ENCODE measurements at places on chromosomes 11 and 22.

DNA sequence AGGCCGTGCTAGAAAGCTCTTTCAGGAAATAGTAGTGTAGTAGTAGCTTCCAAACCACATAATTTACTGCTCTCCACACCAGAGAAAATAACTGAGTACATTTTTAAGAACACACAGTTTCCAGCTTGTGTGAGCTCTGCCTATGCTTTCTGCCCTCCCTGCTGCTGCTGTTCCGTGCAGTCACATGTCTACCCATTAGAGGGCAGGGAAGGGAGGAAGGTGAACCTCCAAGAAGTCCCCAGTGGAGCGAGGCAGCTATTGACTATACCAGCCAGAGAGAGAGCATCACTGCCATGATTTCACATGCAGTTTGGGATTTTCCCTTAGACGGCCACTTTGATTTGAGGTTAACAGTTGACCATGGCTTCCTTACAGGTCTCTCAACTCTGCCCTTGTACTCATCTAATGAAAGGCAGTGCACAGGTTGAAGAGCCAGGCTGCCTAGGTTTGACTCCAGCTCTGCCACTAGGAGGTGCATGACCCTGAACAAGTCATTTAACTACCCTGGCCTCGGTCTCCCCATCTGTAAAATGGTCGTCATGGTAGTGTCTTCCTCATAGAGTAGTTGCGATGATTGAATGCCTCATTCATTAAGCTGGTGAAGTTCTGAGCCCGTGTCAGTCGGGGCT lies 19.7 kb upstream of the CTTN start:
- DNase-seq, result no peak

DNA sequence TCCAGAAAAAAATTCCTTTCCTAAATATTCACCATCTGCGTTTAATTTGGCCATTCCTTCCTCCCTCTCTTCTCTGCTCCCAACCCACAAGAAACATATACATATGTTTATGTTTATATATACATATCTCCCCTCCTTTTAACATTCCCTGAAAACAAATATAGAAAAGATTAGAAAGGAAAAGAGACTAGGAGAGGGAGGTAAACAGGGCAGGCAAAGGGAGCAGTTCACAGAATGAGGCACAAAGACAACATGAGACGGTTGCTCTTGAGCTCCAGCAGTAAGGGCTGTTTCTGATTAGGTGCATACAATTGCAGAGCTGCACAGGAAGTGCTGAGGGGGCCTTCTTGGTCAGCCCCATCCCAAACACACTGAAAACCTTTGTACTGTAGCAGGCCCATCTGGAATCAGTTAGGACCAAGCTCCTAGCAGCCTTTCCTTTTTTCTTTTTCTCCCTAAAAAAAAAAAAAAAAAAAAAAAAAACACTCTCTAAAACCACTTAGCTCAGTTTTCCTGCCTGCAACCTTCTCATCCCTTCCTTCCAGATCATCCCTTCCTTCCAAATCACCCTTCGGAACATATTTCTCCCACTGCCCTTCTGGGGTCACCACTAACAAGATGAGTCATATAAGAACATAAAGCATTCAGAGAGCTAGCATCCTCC lies 57.0 kb downstream of the RBFOX2 start:
- DNase-seq, result no peak

- no peak for DNase-seq
These were observed 718 bp downstream of the INTS5 start for GRCh38 chr11:62652161-62653006.

DNA sequence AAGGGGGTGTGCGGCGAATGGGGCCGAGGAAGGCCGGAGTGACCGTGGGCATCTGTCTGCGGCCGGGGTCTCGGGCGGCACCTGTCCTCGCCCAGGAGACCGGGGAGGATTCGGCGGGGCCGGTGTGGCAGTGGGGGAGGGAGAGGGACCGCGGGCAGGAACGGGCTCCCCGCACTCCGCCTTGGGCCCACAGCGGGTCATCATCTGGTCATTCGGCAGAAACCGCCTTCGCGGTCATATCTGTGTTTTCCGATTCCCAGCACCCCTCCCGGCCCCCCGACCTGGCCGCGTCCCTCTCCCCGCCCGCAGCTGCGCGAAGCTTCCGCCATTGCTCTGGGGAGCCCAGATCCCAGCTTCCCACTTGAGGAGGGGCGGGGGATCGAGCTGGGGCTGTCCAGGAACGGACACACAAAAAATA lies 824 bp upstream of the CBX6 start:
- no peak for DNase-seq

GRCh38 chr11:46322759-46323158 lies 24.5 kb upstream of the DGKZ start:
- DNase-seq, result no peak

GRCh38 chr22:40325315-40325714 lies 21.0 kb upstream of the ADSL start:
- DNase-seq, result no peak

DNA sequence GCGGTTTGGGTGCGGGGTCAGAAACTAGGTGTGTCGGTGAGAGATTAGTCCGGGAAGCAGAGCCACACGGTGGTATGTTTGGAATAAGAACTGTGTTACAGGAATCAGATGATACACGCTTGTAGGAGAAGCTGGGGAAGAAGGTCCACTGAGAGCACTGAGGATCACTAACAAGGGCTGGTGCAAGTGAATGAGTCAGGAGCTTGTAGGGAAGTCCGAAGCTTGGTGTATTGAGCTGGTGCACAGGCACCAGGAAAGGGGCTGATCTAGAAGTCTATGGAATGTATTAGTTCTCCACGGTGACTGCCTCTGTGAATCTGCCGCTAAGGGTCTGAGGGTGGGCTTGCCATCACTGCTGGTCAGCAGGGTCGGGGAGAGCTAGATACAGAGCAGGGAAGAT lies 18.8 kb upstream of the GRK3 start:
- DNase-seq, result no peak

DNA sequence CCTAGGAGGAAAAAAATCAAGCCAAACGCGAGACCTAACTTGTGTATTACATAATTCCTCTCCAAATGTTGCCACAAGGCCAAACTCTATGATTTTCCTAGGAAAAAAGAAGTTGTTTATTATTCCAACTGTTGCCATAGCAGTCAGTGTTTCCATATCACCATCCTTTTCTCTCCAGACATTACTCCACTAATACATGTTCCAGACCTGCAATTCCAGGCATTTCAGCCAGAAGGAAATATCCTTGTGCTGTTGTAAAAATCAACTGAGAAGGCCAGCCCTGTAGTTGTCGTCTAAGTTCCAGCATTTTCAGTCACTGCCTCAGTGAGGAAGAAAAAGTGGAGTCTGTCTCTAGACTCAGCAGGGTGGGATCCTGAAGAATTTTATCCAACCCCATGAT lies 33.1 kb upstream of the PAMR1 start:
- DNase-seq, result no peak

DNA sequence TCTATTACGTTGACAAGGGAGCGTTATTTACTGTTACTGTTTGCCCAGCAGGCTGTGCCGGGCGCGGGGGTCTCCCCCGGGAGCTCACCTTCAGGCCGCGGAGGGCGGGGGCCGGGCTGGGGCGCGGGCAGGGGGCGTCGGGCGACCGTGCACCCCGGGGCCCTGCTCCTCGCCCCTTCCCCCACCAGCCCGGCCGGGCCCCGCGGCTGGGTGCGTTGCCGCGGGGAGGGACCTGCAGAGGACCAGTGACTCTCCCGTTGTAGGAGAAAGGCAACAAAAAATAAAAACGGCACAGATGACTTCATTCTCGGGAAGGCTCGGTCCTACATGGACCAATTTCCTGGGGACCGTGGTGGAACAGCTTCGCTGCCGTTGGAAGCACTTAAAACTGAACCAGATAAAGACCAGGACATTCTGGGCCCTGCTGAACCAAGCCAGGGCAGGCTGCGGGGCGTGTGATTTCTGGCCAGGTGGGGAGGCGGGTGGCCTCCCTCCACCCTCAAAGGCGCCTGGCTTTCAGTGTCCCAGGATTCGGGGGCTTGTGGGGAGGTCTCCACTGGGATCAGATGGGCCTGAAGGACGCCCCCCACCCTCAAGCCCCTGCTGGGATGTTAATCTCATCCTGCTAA lies 57.4 kb downstream of the IGLL1 start:
- DNase-seq, result no peak

- no peak for DNase-seq
These were observed 18.2 kb upstream of the GRAMD4 start for GRCh38 chr22:46602025-46602424.

DNA sequence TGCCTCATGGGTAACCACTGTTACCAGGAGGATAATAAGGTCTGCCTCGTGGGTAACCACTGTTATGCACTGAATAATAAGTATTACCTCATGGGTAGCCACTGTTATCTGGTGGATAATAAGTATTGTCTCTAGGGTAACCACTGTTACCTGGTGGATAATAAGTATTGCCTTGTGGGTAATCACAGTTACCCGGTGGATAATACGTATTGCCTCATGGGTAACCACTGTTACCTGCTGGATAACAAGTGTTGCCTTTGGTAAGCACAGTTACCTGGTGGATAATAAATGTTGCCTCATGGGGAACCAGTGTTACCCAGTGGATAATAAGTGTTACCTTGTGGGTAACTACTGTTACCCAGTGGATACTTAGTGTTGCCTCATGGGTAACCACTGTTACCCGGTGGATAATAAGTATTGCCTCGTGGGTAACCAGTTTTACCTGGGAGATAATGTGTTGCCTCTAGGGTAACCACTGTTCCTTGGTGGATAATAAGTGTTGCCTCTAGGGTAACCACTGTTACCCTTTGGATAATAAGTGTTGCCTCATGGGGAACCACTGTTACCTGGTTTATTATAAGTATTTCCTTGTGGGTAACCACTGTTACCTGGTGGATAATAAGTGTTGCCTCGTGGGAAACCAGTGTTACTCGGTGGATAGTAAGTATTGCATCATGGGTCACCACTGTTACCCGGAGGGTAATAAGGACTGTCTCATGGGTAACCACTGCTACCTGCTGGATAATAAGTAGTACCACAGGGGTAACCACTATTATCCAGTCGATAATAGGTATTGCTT lies 10.6 kb upstream of the NXPE4 start:
- no peak for DNase-seq

DNA sequence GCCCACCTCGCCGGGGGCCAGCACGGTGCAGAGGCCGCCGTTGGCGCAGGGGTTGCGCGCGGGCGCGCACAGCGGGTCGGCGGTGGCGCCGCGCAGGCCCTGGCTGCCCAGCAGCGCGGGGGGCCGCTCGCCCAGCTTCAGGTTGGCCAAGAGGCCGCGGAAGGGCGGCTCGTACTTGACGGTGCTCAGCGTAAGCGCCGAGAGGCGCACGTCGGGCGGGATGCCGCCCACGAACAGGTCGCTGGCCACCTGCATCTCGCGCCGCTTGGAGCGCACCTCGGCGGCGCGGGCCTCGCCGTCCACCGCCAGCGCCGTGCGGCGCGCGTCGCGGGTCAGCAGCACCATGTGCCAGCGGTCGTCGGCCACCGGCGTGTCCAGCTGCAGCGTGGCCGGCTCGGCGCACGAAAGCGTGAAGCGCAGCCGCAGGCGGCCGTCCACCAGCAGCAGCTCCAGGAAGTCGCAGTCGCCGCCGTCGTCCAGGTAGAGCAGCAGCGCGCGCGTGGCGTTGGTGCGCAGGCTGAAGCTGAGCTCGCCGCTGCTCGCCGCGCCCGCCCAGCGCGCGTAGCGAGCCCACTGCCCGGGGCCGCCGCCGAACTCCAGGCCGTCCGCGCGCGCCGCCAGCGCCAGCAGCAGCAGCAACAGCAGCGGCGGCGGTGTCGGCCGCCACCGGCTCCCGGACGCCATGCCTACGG lies 9.8 kb downstream of the NRXN2 start:
- no peak for DNase-seq

- no peak for DNase-seq
These were observed 292.5 kb downstream of the BRD1 start for GRCh38 chr22:49535126-49535525.

GRCh38 chr11:133901316-133901715 lies 55.5 kb downstream of the IGSF9B start:
- no peak for DNase-seq

DNA sequence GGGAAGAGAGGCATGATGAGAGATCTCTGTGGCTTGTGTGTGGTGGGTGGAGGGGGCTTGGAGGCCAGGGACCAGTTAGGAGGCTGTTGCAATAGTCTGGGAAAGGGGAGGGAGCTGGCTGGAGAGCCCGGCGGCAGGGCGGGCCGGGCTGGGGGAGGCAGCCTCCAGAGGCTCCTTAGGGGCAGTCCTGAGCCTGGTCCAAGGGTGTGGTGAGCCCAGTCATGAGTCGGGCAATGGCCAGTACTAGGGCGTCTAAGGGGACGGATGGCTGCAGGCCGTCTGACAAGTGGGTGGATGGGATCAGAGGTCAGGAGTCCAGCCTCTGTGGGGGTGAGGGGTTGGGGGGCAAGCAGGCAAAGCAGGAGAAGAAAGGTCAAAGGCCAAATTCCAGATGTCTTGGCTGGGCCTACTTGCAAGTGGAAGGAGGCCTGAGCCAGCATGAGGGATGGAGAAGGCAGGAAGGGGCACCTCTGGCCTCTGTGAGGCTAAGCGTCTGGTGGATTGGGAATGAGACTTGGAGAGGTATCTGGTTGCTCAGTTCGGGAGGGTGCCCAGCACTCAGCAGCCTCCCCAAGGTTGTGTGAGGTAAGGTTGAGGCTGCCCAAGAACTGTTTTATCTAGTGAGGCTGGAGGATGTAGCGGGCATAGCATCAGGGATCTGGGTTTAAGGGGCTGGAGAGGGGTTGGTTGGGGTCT lies 6.0 kb upstream of the CD248 start:
- no peak for DNase-seq

GRCh38 chr11:64870893-64871466 lies 7.4 kb downstream of the EHD1 start:
- DNase-seq, result no peak

- no peak for DNase-seq
These were observed 361 bp downstream of the SRPRA start for GRCh38 chr11:126268361-126268707.

DNA sequence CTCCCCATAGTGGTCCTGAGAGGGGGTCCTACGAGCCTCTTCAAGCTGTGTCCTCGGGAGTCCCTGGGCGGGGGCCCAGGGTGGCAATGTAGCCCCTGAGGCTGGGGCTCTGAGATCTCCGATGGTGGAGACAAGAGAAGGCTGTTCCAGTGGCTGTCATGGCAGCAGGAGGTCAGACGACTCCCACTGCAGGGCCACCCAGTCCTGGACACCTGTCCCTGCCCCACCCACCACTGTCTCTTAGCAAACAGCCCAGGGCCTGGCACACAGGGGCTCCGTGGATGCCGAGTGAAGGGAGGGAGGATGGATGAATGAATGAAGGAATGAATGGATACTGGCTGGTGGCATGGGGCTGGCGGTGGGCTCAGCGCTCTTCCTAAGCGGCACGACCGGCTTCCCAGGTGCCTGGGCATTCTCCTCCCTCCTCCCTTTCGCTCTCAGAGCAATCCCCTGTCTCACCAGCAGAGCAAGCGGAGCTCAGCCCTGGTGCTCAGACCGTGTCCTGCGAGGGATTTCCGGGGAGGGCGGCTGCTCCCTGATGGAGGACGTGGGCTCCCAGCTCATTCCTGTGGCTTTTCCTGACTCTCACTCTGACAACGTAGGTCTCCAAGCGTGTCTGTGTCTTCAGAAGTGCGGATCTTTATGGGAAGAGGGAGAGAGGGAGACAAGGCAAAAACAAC lies 1272.6 kb downstream of the BRD1 start:
- no peak for DNase-seq

All from stimulated activated CD8-positive, alpha-beta memory T cell treated with anti-CD3 and anti-CD28 coated beads, Interleukin-7, amount 100 ng/mL, for 1 hour (primary cell).